Frontal cortex (tissue), 4 donors: ENCODE measurements at places on chromosomes 2 and 18. TPM values are rescaled to one million over a fixed set of nuclear protein-coding genes. Genes with fewer than 3 reads are reported as not detected.

Gene NEB
- 0.41 TPM for total RNA-seq

Gene MDH1B
- 4.5 TPM for total RNA-seq

Gene QPCT
- 22.0 TPM for total RNA-seq

Gene DSG3
- under 0.01 TPM for total RNA-seq

- no peak for DNase-seq
Observed at GRCh38 chr2:105323111-105323510, 6.4 kb downstream of the TGFBRAP1 start.

DNA sequence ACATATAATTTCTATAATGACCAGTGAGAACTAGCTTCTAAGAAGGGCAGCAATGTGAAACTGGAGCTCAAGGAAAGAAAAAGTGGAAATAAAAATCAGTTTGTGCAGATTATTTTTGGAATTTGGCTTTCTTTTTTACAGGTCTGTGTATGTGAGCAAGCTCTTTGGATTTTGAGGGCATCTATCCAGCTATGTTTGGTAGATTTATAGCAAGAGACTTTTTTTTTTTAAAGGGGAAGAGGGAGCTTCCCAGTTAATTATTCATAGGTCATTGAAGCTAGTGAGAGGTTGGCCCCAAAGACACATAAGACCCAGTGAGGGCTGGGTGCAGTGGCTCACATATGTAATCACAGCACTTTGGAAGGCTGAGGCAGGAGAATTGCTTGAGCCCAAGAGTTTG lies 24.0 kb upstream of the COLEC12 start:
- no peak for DNase-seq

DNA sequence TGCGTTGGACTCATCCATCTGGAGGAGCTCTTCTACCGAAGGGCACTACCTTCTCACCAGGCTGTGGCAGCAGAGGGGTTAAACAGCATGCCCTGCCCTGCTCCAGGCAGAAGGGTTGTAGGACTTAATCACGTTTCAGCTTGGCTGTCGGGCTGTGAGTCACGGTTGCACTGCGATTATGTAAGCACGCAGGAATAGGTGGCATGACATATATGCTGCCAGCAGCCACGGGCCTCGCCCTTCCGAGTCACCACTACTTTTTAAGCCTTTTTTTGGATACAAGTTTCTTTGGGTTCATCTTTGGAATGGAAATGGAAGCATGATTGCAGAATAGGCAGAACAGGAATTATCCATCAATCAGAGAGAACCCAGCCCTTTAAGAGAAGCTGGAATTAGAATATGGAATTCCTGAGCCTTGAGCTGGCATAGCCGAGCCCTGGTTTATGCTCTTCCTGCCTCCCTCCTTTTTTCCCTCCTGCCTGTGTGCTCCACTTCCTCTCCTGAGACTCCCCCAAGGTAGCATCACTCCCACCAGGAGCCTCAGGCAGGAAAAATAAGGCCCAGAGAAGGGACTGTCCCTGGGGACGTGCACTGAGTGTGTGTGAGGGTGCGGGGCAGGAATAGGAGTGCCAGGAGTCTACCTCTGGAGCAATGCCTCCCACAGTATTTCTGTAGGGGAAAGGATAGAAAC lies 86.8 kb downstream of the SEMA4F start:
- no peak for DNase-seq

DNA sequence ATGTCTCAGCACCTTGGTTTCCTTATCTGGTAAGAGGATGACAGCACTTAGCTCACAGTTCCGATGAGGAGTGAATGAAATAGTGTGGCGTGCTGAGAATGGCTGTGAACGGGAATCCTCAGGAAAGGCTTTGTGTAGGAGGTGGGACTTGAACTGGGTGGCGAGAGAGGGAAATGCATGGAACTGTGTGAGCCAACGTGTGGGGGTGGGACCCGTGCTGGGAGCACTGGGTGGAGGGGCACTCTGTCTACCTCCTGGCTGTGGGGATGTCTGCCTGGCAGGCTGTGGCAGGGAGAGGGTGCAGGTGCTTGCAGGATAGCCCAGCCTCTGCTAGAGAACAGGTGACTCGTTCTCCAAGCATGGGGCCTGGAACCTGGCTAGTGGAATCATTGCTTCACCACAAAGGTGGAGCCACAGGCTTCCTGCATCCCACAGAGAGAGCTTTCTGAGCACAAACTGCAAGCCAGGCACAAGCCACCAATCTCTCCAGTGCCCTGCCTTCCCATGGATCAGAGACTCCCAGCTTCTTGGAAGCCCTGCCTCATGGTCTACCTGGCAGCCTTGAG lies 145.2 kb downstream of the CELF4 start:
- no peak for DNase-seq

GRCh38 chr2:147683380-147683779 lies 161.4 kb upstream of the ACVR2A start:
- no peak for DNase-seq

GRCh38 chr2:235616885-235617284 lies 123.0 kb downstream of the AGAP1 start:
- DNase-seq: no peak

DNA sequence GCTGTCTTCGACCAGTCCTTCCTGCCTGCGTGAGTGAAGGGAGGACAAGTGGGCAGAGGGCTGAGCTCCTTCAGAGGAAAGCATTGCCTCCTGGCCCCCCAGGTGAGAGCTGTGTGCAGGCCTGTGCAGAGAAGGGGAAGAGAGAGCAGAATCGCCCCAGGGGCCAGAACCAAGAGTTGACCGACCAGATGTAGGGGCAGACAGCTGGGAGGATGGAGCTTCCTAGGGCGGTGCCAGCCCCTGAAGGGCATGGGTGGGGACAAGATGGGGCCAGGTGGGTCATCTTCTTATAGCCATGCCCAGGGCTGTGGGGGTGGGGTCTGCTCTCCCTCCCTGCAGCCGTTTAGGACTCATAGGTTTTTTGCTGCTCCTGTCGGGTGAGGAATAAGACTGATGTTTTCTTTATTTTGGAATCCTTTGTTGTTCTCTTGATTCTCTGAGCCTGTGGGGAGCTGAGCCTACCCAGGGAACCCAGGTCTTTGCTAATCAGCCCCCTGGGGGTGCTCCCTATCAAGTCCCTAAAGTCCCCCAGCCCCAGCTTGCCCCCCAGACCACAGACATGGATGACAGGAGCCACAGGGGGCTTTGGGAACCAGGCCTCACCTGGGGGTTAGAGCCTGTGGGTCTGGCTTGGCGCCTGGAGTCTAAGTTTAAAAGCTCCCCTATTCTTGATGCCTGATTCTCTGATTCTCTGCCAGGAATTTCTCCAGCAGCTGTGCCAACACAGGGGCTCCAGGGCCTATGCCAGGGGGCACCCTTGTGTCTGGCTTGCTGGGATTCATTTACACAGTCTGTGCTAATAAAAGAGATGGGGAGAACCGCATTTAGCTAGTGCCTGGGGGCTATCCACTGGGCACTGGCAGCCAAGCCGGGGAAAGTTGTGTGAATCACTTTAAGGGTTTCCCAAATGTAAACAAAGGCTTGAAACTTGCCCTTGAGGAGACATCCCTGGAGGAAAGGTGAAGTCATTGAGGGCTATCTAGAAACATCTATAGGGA lies 9.3 kb upstream of the EFHD1 start:
- no peak for DNase-seq
